ENCODE measurements at places on chromosomes 13 and 19. TPM values are rescaled to one million over a fixed set of nuclear protein-coding genes. Genes with fewer than 3 reads are reported as not detected.

MCEMP1 gene
- total RNA-seq = 0.75 TPM

SLC17A7 gene
- 0.06 TPM for total RNA-seq

KANK3 gene
- total RNA-seq = 13.0 TPM

PLEKHA4 gene
- total RNA-seq = 63.3 TPM

Data from adrenal gland (tissue), 19 donors.